ENCODE measurements at places on chromosomes 13 and 19. TPM values are rescaled to one million over a fixed set of nuclear protein-coding genes. Genes with fewer than 3 reads are reported as not detected.

Gene ZNF560
- 2.2 TPM for total RNA-seq

Gene ZGLP1
- 0.29 TPM for total RNA-seq

Gene GIPR
- 0.29 TPM for total RNA-seq

Gene SOX1
- not detected for total RNA-seq

Gene CBARP
- 5.3 TPM for total RNA-seq

Gene LILRA1
- not detected for total RNA-seq

Gene CTXN1
- total RNA-seq = 2.5 TPM

Gene CCDC8
- total RNA-seq = 34.2 TPM

Gene ZNF529
- 9.3 TPM for total RNA-seq

Gene KLF1
- total RNA-seq = not detected

Gene CACNA1A
- total RNA-seq = 29.6 TPM

Gene NOTCH3
- 51.1 TPM for total RNA-seq

Gene RXFP2
- not detected for total RNA-seq

Gene MTIF3
- total RNA-seq = 70.8 TPM

Gene FBXO17
- total RNA-seq = 28.1 TPM

Gene FCER2
- not detected for total RNA-seq

Gene ZNF85
- total RNA-seq = 1.5 TPM

Gene TPP2
- total RNA-seq = 55.9 TPM

Measured in smooth muscle cell of trachea (primary cell).